ENCODE measurements at places on chromosomes 5 and 9.

- no peak for DNase-seq
Observed at GRCh38 chr5:144205141-144205551, 34.5 kb downstream of the KCTD16 start.

GRCh38 chr9:5274770-5275169, 29.7 kb downstream of the RLN2 start:
- no peak for DNase-seq

GRCh38 chr9:92626484-92626883, 43.4 kb downstream of the IPPK start:
- DNase-seq, result no peak

GRCh38 chr9:87382900-87383299, 114.8 kb upstream of the DAPK1 start:
- DNase-seq, result no peak

DNA sequence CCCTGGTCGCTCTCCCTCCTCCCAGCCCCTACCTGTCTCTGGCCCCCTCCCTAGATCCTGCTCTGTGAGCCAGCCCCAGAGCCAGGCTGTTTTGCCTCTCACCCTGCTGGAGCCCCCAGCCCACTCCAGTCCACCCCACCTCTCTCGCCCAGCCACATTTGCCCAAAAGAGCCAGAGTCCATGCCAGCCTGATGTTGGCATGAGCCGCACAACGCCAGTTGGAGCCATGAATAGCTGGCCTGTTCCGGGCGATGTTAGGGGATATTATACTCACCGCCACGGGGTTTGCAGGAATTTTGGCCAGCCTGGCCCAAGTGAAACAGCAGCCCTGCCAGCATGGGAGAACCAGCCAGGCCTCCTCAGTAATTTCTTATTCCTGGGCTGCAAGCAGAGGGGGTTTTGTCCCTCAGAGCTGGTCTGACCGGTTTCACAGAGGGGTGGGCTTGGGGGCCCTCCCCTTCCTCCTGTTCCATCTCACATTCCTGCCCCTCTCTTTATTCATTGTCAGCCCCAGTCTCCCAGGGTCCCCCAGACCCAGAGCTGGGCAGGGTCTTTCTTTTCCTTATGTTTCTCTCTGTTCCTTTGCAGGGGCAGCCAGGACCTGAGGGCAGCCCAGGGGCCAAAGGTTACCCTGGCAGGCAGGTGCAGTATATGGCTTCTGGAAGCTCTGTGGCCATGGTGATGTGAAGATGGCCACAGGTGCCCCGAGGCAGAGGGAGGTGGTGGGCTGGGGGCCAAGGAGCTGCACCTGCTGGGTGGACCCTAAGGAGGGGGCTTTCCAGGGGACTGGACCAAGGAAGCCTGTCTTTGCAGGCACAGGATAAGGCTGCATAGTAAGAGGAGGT, 50.1 kb downstream of the COL27A1 start:
- no peak for DNase-seq

DNA sequence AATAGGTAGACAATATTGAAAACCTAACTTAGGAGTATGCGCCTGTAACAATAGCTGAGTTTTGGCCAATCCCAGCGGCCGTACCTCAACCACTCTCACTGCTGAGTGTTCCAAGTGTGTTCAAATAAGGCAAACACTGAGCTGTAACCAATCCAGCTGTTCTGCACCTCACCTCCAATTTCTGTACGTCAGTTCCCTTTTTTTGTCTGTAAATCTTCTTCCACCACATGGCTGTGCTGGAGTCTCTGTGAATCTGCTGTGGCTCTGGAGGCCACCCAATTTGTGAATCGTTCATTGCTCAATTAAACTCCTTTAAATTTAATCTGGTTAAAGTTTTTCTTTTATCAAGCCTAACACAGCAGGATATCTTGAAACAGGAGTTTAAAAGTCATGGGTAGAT, 116.3 kb downstream of the SLC28A3 start:
- DNase-seq, result no peak

- DNase-seq, result no peak
Observed at GRCh38 chr5:32683125-32683524, 28.0 kb upstream of the NPR3 start.

DNA sequence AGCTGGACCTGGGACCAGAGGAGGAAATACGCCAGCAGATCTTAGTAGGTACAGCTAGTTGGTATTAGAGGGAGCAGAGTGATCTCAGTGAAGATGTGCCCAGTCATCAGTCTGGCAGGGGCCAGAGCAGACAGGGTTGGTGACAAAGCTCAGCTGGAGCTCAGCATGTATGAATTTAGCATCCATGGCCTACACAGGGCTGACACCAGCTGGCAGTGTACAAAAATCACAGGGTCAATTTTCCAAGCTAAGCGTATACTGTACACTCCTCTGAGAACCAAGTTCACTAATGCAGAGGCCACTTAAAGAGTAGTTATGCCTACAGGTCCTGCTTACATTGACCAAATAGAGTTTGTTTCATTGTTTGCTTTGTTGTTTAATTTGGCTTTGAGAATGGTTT, 146.6 kb downstream of the SLC24A2 start:
- no peak for DNase-seq

DNA sequence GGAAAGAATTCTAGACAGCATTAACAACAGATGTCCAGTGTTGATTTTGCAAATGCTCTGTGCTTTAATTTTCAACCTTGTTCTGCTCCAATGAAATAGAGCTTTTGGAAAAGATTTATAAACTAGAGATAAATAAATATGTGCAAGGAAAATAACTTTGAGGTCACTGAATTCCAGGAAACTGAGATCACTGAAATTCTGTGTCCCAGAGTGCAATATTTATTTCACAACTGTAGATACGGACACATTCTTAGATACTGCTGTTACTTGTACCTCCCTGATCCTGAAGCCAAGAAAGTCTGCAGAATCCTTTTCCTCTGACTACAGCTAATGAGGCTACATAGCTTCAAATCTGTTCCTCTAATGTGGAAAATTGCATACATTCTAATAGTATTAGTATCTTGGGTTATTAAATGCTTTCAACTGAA, 222.9 kb downstream of the DOCK8 start:
- DNase-seq, result no peak

GRCh38 chr5:117800261-117800660, 1188.1 kb downstream of the DTWD2 start:
- no peak for DNase-seq

GRCh38 chr9:75599126-75599525, 291.3 kb upstream of the PCSK5 start:
- no peak for DNase-seq

GRCh38 chr9:90121762-90122161, 517.0 kb downstream of the GADD45G start:
- no peak for DNase-seq

- no peak for DNase-seq
Observed at GRCh38 chr5:136811551-136811950, 446.2 kb upstream of the TRPC7 start.

- no peak for DNase-seq
Observed at GRCh38 chr5:136275601-136276000, 82.6 kb upstream of the SMIM32 start.

DNA sequence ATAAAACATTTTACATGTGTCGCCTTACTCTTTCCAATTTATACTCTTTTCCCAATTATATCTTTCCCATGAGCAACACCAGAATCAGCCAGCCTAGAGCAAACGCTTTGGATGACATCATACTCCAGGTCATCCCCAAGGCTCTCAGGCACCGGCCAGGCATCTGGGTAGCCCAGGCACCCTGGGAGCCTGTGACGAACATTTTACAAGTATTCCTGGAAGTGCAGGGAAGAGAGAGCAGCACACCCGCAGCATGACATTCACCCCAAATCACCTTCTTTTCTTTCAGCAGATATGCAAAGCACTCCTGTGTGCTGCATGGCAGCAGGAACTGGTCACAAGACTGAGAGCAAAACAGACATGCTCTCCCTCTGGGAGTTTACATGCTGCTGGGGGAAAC, 75.7 kb upstream of the SMIM23 start:
- no peak for DNase-seq

DNA sequence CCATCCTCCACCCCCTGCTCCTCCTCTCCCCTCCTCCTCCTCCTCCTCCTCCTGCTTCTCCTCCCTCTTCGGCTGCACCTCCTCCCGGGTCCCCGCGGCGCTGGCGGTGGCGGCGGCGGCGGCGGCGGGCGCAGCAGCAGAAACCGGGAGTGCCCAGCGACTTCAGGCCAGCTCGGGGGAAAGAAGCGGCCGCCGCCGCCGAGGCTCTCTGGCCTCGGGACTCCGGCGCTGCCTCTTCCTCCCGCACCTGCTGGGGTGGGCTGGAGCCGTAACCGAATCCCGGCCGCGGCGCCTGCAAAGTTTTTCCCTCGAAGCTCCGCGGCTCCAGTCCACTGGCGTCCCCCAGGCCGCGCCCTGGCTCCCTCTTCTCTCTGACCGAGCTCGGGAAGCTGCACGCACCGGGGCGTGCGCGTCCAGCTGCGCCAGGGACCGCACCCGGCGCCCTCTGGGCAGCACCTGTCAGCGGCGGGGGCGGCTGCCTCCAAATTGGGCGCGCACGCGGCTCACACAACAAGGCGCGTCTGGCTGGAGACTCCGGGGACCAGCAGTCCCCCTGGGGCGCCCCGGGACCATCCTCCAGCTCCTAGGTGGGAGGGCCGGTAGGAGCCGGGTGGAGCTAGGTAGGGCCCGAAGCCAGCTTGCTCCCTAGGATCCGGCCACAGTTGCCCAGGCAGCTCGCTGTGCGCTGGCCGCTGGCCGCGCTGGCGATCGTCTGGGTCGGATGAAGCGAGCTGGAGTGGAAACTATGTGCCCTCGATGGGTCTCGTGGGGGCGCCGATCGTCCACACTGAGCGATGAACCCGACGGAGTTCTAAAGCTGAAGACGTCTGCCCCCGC, at the start of gene MCTP1:
Gene MCTP1, minus strand, starts transcription at position 523 of the 837 bp plus-strand sequence.
- DNase-seq, result peak; percentile 61

GRCh38 chr5:170078458-170078857, 27.2 kb upstream of the FOXI1 start:
- peak; percentile 6 for DNase-seq

DNA sequence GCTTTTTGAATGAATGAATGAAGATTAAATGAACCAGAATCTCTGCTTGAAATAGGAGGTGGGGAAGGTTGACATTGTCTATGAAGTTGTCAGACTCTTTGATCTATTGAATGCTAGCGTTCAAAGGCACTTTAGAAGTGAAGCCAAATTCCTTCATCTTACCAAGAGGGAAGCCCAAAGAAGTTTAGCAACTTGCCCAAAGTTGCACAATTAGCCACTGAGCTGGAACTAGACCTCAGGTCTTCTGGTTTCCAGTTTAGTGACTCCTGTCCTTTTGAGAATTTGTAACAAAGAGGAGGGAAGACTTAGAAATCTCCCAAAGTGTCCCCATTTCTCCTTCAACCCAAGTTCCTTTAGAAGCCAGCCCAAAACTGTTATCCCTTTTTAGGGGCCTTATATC, 20.7 kb upstream of the SLC1A3 start:
- no peak for DNase-seq

- DNase-seq, result no peak
Observed at GRCh38 chr5:74240783-74241750, 399.5 kb downstream of the ENC1 start.

GRCh38 chr9:138003485-138004190, 126.1 kb downstream of the CACNA1B start:
- DNase-seq, result no peak

DNA sequence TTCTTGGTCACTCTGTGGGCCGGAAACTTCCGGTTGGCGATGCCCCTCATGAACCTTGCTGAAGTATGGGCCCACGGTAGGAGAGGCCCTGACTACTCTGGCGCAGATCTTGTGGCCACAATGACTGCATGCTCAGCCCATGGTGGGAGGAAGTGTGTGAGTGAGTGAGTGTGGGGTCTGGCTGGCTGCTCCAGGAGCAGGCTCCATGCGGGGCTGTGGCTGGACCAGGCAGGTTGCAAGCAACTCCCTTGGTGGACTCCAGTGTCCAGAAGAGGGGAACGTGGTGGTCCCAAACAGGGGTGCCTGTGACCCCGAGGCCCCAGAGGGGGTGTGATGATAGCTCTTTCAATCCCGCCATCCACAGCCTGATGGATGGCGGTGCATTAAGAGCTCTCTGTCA, 35.5 kb upstream of the PANK3 start:
- no peak for DNase-seq

- DNase-seq, result peak; percentile 80
Observed at GRCh38 chr5:157917899-157918809, 59.2 kb upstream of the CLINT1 start.

DNA sequence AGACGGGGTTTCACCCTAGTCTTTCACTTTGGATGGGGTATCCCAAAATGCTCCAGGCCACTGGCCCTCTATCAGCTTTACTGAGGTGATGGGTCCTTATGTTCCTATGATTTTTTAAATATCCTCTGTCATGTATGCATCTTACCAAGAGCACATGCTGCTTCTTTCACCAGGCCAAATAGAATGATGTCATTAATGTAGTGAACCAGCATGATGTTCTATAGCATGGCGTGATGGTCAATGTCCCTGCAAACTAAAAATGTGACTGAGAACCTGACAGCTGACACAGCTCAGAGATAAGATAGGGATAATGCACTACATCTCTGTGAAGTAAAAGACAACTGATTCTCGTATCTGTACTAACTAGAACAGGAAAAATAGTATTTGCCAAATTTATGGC, 103.6 kb downstream of the SLC1A3 start:
- no peak for DNase-seq

DNA sequence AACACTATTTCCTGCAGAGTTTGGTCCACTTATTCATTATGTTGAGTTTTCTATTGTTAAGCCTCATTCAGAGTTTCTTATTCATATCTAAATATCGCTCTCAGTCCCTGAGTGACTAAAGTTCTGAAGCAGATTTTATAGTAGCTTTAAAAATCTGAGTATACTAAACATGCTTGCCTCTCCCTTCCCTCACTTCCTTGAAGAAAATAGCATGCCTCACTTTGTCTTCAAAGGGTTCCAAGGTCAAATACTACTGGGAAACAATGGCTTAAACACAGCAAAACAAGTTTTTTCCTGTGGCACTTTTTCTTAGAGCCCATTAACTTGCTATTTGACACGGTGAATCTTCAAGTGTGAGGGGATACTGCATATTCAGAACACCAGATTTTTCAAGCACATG, 41.1 kb upstream of the DAB2 start:
- no peak for DNase-seq

DNA sequence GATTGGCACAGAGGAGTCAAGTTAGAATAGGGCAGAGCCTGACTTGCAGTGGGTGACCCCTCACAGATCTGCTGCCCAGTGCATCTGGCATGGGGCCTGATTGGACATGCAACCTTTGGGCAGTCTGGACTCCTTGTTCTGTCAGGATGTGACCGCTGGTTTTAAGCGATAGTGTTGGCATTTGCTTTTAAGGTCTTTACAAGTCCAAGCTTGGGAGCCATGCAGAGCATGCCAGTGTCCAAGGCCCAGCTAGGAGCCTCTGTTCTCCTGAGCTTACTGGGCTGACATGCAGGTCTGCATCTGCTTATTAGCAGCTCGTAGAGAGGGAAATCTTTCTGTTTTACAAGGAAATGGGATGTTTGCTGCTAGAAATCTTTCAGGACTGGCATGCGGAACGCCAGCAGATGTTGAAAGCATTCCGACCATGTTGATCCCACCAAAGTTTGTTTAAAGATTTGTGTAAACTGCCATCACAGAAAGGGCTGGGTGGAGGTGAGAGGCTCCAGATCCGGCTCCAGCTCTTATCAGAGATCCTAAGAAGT, 27.5 kb downstream of the GADD45G start:
- no peak for DNase-seq

All from activated CD8-positive, alpha-beta memory T cell treated with anti-CD3 and anti-CD28 coated beads, Interleukin-2, amount 50 U/mL, for 48 hours (primary cell).